ENCODE measurements at places on chromosomes 6 and 20. TPM values are rescaled to one million over a fixed set of nuclear protein-coding genes. Genes with fewer than 3 reads are reported as not detected.

GRCh38 chr6:30884521-30885480, 482 bp downstream of the DDR1 start:
- DNase-seq, result peak; percentile 45

DNA sequence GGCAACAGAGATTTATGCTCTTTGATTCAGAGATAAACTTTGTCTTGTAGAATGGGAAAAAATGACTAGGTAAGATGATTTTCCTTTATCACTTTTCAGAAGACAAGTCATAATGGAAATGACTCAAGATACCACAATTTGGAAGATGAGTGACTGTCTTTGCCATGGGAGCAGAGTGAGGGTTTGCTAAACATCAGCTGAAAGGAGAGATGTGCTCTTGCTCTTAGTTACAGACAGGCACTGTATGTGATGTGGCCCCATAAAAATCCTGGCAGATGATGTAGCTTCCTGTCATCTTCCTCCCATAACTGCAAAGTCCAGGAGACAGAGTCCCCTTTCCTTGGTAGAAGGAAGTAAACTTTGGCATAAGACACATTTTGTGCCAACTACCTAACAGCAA, 47.6 kb downstream of the BACH2 start:
- no peak for DNase-seq

GRCh38 chr20:62670156-62670555, 27.9 kb downstream of the SLCO4A1 start:
- DNase-seq, result no peak

GRCh38 chr6:54135665-54136369, 24.6 kb downstream of the MLIP start:
- DNase-seq, result no peak

- DNase-seq, result no peak
These were observed 67.9 kb upstream of the CLDN20 start for GRCh38 chr6:155195903-155196302.

GRCh38 chr6:20770773-20771172, 236.5 kb downstream of the CDKAL1 start:
- DNase-seq, result no peak

- DNase-seq, result no peak
These were observed 56.6 kb upstream of the BLCAP start for GRCh38 chr20:37584238-37584807.

- no peak for DNase-seq
These were observed 148.1 kb upstream of the HDAC2 start for GRCh38 chr6:114119056-114119455.

GRCh38 chr6:154805288-154805911, 72.2 kb downstream of the SCAF8 start:
- DNase-seq, result no peak

GRCh38 chr6:167645368-167645767, 181.3 kb upstream of the AFDN start:
- no peak for DNase-seq

DNA sequence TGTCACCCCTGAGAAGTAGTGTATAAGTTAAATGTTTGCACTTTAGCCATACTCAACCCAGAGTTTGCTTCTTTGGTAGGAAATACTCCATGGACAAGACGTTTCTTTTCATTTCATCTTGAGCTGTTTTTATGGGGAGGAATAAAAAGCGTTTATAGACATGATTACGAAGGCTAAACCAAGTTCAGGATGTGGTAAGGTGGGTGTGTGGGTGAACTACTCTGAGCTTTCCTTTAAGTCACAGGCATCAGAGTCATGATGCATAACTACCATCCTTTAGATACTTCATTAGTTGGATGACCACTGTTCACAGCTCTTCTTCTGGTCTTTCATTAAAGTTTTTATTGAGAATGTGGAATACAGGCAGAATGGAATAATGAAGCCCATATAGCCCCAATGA, 48.9 kb downstream of the EBF4 start:
- no peak for DNase-seq

- DNase-seq, result no peak
These were observed 40.9 kb downstream of the RPP40 start for GRCh38 chr6:4962905-4963304.

- no peak for DNase-seq
These were observed 190.8 kb downstream of the GMDS start for GRCh38 chr6:2054516-2055067.

DNA sequence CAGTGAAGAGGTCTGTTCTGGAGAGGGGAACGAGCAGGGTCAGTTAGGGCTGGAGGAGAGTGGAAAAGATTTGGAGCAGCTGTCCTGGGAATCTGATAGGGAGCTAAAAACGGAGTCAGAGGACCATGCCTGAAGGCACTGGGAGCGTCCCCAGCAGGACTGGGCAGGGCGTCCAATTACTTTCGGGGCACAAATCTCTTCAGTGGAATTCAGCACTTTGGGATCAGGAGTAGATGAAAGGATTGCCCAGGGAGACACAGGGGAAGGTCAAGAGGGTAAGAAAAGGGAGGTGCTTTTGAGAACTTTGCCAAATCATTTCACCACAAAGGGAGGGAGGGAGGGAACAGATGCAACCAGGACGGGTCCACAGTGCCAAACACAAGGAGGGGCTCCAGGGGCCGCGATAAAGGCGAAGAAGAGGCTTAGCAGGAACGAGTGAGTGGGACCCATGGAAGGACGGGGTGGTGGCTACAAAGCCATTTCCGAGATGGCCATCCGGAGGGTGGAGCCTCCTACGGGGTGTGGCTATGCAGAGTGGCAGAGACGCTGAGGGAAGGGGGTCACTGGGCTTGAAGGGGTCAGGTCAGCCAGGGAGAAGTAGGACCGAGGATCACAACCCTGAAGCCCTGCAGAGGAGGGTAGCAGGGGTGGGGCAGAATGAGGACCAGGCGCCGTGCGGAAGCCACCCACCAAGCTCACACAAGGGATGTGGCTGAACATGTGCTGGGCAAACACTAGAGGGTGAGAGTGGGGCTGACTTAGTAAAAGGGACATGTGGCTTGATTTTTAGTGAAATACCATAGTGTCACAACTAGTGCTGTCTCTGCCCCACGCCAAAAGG, 180.0 kb upstream of the RREB1 start:
- DNase-seq, result no peak

- DNase-seq, result no peak
These were observed 441.5 kb downstream of the HTR1B start for GRCh38 chr6:77021778-77022177.

DNA sequence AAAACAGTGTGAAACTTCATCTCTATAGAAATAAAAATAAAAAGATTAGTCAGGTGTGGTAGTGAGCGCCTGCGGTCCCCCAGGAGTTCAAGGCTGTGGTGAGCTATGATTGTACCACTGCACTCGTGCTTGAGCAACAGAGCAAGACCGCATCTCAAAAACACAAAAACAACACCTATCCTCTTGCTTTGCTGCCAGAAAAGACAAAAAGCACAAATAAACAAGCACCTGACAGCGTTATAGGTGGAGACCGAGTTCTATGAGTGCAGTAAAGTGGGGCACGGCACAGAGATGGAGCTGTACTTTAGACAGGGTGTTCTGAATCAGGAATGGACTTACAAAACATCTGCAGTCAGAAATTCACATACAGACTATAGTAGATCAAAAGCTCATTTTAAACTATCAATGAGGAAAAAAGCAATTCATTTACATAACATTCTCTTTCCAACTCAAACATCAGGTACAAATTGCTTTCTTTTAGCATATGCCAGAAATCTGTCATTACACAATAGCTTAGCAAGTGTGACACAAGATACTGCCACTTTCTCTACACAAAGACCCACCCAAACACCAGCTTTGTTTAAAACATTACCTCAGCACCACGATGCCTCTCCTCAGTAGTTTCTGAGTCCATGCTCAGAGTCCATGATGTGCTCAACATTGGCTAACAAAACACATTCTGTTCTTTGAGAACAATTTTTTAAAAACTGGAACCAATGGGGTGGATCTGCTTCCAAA, 10.1 kb downstream of the EZR start:
- DNase-seq, result no peak

DNA sequence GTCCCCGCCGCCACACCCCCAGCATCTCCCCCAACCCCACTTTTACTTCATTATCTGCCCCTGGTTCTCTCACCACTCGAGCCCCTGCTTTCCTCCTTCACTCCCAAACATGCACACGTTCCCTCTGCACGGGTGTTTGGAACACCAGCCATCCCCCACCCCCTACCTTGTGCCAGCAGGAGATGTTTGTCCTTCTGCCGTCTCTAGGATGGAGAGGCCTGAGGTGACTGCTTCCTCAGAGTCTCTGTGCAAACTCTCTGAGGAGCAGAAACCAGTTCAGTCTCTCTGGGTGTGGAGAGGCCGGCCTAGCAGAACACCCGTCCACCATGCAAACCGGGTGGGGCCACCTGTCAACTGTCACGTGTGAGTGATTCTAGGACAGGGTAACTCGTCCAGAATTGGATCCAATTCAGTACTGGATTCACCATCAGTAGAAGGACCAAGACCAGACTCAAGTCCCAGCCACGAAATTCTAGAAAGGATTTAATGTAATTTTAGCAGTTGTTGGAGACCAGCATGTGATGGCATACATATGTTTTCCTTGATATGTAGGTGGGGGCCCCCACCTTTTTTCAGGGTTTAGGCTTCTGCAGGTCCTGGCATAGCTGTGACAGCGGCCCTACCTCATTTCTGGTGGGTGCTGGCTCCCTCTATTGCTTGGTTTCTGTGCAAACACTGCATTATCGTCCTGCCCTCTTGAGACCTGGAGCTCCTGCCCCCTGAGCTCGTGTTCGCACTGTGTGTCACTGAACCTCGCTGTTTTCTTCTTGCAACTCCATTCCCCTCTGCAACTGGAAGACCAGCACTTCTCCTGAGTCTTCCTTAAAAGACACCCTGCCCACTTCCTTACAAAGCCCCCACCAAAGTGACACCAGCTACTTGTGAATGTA, at the start of gene RAET1E:
Gene RAET1E, minus strand, starts transcription at position 259 of the 890 bp plus-strand sequence. CDS start 7,212 bp downstream, outside the sequence.
- DNase-seq, result no peak

DNA sequence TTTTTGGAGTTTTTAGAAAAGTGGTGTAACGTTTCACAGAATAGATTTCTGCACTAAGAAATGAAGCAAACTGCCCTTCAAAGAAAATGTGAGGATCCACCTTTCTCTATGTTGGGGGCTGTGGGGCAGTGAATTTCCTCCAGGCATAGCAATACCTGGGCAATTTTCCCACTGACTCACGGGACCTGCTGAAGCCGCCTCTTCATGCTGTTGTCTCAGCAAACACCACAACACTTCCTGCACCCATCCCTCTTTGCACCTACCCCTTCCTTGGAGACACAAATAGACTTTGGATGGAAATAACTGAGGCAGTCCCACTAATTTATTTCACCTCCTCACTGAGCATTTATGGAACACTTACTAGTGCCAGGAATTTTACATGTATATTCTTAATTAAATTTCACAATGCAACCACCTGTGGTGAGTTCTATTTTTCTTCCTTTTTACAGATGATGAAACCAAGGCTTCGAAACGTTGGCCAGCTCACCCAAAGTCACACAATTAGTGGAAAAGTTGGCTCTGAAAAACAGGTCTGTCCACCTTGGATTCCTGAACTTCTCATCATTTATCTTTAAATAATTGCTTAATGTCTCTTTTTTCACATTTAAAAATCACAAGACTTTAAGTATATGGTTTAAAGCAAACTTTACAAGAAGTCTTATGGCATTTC, 17.2 kb upstream of the ADGRF1 start:
- no peak for DNase-seq

DNA sequence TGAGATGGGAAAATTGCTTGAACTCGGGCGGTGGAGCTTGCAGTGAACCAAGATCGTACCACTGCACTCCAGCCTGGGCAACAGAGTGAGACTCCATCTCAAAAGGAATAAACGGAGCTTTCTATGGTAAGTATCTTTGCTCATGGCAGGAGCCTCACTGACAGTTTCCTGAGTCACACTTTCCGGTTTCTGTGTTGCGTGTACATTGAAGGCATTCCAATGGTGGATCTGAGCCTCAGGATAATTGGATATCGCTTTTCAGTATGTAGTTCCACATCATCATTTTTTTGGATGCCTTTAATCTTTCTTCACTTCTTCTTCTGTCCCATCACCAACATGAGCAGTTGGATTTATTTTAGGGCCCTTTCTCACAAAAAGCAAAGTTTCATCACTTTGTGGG, 28.6 kb upstream of the GTSF1L start:
- DNase-seq, result no peak

DNA sequence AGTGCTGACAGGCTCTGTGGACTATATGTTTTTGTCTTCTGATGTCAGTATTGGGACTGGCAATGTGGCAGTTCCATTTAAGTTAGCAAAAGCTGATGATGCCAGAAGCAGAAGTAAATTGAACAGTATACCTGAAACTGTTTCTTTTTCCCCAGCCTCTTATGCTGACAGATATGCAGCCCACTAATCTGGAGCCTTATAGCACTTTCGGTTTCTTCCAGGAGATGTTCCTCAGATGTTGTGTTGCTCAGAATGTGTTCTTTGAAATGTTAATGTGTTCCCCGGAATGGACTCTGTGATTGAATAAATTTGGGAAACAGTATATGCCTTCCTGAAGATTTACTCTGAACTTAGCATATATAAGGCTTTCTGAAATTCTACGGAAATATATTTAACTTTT, 80.7 kb upstream of the MRAP2 start:
- no peak for DNase-seq

DNA sequence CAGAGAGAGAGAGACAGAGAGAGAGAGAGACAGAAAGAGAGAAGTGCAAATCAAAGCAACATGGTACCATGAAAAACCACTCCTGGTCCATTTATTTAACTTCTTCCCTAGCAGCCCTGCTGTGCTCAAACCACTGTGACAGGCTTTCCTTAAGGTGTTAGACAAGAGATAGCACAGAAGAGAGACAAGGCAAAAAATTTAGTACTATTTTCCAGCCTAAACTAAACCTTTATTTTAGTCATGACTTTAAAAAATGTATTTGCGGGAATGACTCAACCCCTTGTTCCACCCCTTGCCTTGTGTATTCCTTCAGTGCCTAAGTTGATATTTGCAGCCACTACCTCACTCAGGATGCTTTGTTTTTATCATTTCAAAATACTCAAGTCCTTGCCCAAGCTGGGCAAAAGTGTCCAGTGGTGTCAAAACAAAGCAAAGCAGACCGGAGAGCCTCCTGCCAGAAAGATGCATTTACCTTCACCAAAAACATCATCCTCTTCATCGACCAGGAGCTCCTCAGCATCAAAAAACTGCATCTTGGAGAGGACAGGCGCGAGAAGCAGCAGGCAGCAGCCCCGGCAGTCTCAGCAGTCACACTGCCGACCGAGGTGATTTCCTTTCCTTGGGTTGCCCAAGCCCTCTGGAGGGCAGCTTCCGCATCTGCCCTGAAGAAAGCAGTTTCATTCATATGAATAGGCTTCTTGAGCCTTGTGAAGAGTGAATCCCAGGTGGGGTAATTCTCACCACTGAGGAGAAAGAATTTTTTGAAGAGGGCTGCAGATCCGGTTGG, at the start of gene RIPOR2:
Gene RIPOR2, minus strand, starts transcription at position 595 of the 787 bp plus-strand sequence. Its CDS starts 62 bp downstream, at position 533.
- no peak for DNase-seq

The SLC13A3 gene
- 7.1 TPM for total RNA-seq

The RIPPLY2 gene
- not detected for total RNA-seq

The LKAAEAR1 gene
- not detected for total RNA-seq

The THBS2 gene
- 2.9 TPM for total RNA-seq

The VPS16 gene
- 19.3 TPM for total RNA-seq

The NHSL1 gene
- 59.8 TPM for total RNA-seq

The FRMD1 gene
- 0.10 TPM for total RNA-seq

The BANF2 gene
- total RNA-seq, result not detected

The CRYBG1 gene
- 7.2 TPM for total RNA-seq

The CCNC gene
- total RNA-seq, result 32.3 TPM

The TMEM217 gene
- not detected for total RNA-seq

The OR2J3 gene
- total RNA-seq, result not detected

The PRDM1 gene
- total RNA-seq, result 1.0 TPM

The TP53RK gene
- 3.2 TPM for total RNA-seq
